ENCODE measurements at places on chromosomes 13 and 19. TPM values are rescaled to one million over a fixed set of nuclear protein-coding genes. Genes with fewer than 3 reads are reported as not detected.

DNA sequence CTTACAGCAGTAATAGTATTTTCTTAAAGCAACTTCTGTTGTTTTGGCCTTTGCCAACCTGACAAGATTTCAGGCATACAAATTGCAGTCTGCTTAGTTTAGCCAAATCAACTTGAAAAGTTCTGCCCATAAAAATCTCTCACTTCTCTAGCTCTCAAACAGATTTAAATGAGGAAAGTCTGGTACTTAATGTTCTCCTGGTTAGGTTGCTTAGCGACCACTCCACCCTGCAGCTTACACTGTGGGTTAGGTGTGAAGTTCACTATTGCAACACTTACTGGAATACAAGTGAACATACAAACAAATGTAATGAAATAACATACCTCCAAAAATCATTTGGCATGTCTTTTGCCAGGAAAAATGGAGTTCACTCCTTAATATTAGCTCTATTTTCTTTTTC is 178.7 kb upstream of the PCDH9 start:
- H3K27me3 ChIP-seq = no peaks in the 10 kb centered on the region
- no peak for DNase-seq
- no peaks in the 10 kb centered on the region for H3K4me1 ChIP-seq
- H3K27ac ChIP-seq = no peak overlapping the region
- no peak overlapping the region for H3K4me3 ChIP-seq

DNA sequence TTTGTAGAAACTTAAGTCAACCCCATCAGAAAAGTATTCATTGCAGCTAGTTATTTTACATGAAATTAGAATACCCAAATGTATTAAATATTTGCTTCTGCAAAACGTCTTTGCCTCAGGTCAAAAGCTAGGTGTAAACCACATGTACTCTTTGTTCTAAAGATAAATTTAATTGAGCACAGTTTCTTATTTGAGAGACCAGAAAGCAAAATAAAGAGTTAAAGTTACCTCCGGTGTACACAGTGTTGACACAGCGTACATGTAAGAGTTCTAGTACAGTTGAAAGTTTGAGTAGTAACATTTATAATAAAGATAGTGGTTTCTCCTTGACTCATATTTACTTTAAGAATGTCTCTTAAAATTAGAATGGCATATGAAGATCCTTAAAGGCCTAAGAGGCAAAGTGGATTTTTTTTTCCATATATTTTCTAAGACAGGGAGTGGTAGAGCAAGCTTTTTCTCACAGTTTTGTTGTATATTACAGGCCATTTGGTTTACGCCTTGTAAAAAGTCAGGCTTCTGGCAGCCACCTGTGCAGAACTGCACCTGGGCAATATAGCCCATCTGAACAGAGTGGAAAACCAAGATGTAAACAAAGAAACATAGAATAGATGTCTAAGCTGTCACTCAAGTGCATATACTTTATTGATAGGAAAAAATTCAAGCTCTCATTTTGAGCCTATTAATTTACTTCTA is 2.9 kb downstream of the LRCH1 start:
- H3K27me3 ChIP-seq = no peaks in the 10 kb centered on the region
- peak overlapping the region; percentile 96 for H3K4me3 ChIP-seq
- H3K36me3 ChIP-seq = no peaks in the 10 kb centered on the region
- DNase-seq = no peak

The CGB5 gene
- total RNA-seq = not detected

- H3K36me3 ChIP-seq = no peaks in the 10 kb centered on the region
- no peaks in the 10 kb centered on the region for H3K27me3 ChIP-seq
- H3K4me1 ChIP-seq = no peaks in the 10 kb centered on the region
- peak within 1 kb of the TSS; percentile 99 for H3K27ac ChIP-seq
Measured at GRCh38 chr13:43878892-43879754, at the start of gene CCDC122. CCDC122 (minus strand) TSS chr13:43879740; CDS start chr13:43869376, 10,364 bp downstream.

DNA sequence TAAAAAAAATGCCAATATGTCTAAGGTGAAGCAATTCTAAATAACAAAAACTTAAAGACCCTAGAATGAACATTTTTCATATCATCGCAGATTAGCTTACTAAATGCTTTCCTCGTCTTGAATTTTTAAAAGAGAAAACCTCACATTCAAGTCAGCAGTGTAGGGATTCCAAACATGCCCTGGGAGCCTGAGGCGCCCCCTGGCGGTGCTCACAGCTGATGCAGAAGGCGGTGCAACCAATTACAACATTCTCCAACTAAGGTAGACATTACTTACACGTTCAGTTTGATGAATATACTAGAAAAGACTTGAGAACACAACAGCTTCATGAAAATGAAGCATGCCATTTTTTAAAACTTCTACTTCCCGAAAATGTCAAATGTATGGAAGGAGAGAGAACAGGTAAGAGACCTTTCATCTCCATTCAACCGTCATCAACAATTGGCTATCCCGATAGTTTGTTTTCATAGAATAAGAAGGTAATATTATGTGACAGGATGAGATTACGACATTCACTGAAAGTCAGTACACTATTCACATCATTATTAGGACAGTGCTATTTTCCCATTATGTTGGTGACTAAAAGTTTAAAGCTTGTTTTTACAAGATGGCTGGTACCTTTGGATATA is 304.4 kb downstream of the DCLK1 start:
- no peaks in the 10 kb centered on the region for H3K36me3 ChIP-seq
- H3K4me3 ChIP-seq = no peak overlapping the region
- DNase-seq = no peak

The TNFRSF19 gene
- 7.9 TPM for total RNA-seq

DNA sequence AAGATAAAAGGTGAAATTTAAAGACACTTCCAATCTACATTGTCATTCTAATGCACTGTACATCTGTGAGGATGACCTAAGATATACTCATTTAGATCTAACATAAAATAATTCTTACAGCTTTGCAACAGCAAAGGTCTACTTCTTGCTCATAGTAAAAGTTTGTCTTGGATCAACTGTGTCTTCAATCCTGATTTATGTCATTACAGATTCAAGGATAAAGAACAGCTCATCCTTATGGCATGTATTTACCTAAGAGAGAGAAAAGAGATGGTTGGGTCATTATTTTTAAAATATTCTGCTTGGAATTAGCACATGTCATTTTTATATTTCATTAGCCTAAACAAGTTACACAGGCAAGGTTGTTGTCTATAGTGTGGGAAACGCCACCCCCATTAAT is 2193.1 kb downstream of the PCDH9 start:
- H3K27ac ChIP-seq = no peak overlapping the region
- H3K27me3 ChIP-seq = no peaks in the 10 kb centered on the region
- no peaks in the 10 kb centered on the region for H3K4me1 ChIP-seq
- no peaks in the 10 kb centered on the region for H3K36me3 ChIP-seq
- no peak for DNase-seq
- no peak overlapping the region for H3K4me3 ChIP-seq

GRCh38 chr19:42606660-42607351 is 12.1 kb upstream of the CEACAM8 start:
- peak; percentile 86 for DNase-seq
- H3K36me3 ChIP-seq = no peaks in the 10 kb centered on the region
- H3K4me3 ChIP-seq = no peak overlapping the region
- H3K27ac ChIP-seq = peak overlapping the region; percentile 52
- no peaks in the 10 kb centered on the region for H3K4me1 ChIP-seq
- H3K27me3 ChIP-seq = no peaks in the 10 kb centered on the region

GRCh38 chr19:49224879-49225278 is 67.3 kb downstream of the TRPM4 start:
- no peak for DNase-seq
- no peaks in the 10 kb centered on the region for H3K36me3 ChIP-seq
- H3K27me3 ChIP-seq = no peaks in the 10 kb centered on the region
- H3K4me3 ChIP-seq = no peak overlapping the region
- H3K27ac ChIP-seq = no peak overlapping the region

DNA sequence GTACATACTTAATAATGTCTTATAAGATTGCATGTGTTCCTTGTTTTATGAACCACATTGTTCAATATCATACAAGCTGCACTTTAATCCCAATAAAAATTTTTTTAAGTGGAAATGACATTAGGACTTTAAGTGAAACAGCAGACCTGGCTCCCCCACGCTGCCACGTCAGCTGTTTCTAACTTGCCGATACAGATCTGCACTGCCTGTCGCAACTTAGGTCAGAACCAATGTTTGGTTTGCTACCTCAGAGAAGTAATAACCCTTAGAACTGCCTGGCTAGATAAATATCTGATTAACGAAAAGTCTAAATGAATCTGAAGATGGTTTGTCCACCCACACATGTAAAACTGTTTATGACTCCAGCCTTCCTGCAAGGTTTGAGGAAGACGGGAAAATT is 327.5 kb upstream of the DACH1 start:
- H3K4me3 ChIP-seq = no peak overlapping the region
- no peaks in the 10 kb centered on the region for H3K36me3 ChIP-seq
- H3K4me1 ChIP-seq = no peaks in the 10 kb centered on the region
- no peaks in the 10 kb centered on the region for H3K27me3 ChIP-seq
- peak overlapping the region; percentile 15 for H3K27ac ChIP-seq

The DIAPH3 gene
- 0.88 TPM for total RNA-seq

The PDS5B gene
- total RNA-seq = 35.0 TPM
